ENCODE measurements at places on chromosomes 7 and 10.

DNA sequence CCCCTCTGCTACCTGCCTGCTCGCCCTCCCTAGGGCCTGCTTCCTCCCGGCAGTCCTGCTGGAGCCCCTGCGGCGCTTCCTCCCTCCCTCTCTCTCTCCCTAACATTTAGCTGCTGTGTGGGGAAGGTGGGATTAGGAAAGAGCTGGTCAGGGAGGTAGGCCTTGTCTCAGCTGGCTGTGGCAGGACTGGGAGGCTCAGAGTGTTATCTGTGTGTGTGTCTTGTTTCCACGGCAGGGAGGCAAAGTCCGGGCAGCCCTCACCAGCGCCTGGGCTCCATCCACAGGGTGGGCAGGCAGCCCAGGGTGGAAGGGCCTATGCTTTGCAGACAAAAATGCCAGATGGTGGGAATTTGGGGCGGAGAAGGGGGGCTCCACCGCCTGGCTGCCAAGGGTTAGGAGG is 105.7 kb downstream of the RPS24 start:
- no peak for DNase-seq

- no peak for DNase-seq
Observed at GRCh38 chr10:30728766-30729165, 99.2 kb upstream of the LYZL2 start.

DNA sequence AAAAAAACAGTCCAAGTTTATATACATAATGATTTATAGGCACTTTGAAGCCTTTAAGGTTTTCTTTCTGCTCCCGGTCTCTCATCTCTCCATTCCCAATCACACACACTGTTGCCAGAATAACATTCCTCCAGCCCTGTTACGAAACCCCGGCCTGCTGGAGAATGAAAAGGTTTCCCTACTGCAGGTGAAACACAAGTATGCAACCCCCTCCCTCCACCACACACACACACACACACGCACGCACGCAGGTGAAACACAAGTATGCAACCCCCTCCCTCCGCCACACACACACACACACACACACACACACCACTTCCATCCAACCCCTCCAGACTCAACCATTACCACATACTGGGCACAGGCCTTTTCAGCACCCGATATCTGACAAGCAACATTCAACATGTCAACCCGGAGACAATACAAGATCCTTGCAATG is 87.5 kb downstream of the PARD3 start:
- DNase-seq = no peak

DNA sequence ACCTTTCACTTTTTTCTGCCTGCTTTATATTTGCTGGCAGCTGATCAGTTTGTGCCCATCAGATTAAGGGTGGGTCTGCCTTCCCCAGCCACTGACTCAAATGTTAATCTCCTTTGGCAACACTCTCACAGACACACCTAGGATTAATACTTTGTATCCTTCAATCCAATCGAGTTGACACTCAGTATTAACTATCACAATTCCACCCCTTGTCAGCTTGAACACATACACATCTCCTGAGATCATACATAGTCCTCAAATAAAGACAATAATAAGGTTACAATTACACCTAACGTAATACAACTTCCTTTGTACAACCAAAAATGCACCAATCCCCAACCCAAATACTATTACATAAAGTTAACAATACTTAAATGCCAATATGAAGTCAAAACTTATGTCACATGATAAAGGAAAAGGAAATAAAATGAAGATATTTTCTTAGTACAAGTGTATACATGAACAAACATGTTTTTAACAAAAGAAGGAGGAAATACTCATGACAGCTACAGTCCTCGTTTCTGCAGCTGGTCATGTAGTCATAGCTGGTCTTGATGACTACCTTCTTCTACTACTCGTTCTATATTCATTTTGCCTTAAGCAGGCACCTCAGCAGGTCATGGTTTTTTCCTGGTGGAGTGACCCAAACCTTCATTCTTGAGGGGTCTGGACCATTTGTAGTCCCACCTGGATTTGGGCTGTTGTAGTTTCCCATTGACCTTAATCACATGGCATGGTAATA is 96.7 kb upstream of the CABCOCO1 start:
- no peak for DNase-seq

DNA sequence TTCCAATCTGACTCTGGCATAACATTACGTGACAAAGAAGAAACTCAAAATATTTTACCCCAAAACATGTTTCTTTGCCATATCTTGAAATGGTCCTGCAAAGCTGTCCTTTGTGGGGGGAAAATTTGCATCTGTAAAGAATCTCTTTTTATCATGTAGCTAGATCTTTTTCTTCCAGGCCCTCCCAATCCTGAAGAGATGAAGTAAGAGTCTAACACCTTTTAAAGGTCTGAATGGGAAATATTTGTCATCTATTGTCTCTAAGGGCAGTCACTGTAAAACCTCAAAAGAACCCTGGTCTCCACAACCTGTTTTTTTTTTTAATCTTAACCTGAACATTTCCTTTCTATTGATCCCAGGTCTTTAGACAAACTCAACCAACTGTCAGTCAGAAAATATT is 8.6 kb downstream of the OR2AE1 start:
- no peak for DNase-seq

DNA sequence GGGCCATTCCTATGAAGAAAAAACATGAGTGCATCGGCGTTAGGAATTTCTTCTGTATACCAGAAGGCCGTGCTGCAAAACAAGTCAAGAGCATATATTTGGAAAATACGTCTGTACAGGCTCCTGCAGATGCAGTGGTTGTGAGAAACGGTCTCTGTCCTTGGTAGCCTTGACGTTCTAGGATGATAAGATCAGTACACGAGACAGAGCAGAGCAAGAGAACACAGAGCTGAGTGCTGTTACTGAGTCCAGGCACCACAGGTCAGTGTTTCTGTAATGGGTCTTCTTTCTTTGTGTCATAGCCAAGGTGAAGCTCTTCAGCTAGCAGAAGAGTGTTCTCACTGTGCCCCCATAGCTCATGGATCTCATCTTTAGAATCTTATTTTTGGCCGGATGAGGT is 62.8 kb downstream of the WDR37 start:
- DNase-seq = no peak

DNA sequence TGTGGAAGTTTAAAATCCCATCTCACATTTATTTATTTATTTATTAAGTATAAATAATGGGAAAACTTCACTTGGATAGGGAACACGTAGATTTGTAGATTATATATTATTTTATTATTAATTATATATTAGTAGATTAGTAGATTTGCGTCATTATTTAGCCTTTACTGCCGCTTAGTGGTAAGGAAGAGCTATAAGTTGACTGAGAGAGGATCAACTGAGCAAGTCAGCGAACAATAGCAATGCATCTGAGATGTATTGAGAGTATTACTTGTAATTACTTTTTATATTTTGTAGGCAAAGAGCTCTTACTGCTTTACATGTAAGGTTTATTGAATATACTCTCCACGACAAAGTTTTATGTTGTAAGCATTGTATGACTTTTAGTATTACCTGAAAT is 244.5 kb upstream of the ANKRD30A start:
- DNase-seq = no peak
